ENCODE measurements at places on chromosomes 7 and 10.

- peak; percentile 62 for DNase-seq
Observed at GRCh38 chr10:63630085-63630930, 109.1 kb downstream of the REEP3 start.

DNA sequence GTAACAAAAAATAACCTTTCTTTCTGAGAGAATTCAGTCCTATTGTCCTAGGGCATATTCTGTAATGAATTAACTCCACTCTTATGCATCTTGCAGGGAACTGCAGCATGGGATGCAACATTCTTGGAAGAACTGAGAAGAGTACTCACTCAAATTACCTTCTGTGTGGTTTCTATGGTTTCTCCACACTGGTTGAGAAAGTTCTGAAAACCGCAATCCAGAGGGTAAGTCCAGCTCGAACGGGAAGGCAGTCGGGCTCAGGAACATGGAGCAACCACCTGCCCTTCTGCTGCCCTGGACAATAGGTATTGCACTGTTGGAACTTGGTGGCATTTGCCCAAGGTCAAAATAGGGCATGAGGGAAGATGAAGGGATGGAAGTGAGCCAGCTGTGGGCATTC lies 59.6 kb upstream of the CDK13 start:
- no peak for DNase-seq

DNA sequence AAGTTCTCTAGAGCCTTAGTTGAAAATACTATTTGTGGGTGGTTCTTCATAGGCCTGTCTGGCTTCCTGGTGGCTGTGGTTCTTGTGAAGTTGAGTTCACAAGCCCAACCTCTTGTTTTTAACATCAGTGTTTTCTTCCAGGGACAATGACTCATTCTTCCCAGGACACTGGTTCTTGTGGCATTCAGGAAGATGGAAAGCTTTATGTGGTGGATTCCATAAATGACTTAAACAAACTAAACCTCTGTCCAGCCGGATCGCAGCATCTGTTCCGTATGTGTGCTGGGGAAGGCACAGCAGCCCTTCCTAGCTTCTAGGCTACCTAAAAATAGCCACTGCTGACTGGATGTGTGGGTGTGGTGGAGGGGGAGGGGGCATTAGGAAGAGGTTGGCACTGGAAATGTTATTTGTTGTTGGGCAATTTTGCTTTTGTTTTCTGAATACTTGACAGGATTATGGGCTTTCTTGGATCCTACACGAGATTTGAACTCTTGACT lies 3.9 kb downstream of the LSMEM1 start:
- DNase-seq, result no peak

DNA sequence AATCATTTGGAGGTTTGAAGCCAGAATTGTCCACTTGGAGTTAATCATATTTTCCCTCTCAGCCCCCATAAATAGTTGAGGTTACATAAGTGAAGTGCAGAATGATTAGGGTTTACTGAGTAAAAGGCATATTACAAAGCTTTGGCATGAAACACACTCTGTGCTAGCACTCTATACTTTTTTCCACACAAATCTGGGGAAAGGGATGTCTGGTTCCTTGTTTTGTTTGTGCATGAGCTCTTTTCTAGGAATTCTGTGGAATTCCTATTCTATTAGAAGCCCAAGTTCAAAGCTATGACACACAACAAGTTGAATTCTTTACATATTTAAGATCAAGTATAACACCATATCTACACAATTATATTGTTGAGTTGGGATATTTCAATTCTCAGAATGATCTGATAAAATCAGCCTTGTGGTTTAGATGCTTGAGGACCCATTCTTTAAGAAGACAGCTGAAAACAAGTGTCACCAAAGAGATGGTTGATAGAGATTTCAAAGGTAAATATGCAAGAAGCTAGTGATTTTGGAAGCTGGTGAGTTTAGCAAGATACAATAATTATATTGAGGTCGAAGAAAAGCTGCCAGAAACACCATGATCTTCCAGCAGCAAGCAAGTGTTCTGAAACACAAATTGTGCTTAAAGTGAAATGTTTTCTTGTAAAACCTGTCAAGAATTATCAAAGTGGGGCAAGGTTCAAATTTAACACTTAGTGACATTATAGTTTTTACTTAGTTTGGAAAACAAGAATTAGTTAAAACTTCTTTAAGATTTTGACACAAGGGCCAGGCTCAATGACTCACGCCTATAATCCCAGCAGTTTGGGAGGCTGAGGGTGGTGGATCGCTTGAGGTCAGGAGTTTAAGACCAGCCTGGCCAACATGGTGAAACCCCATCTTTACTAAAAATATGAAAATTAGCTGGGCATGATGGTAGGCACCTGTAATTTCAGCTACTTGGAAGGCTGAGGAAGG lies 122.6 kb downstream of the INHBA start:
- no peak for DNase-seq

DNA sequence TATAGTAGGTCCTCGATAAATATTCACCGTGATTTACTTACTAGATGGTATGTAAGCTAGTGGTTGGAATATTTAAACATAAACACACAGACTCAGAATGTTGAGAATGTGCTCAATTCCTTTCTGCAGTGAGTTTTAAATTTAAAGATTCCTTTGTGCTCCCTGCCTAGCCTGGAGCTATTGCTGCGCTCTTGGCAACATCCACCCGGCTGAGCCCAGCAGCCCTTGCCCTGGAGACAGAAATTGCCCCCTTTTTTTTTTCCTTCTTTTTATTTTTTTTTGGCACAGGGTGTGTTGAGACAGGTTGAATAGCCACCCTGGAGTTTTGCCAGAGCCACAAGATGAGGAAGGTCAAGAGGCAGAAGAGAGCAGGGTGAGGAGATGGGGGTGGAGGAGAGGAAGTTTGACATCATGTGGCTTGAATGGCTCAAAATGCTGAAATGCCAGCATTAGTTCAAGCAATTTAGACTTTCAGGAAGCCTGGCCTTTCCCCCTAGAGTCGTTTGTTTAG lies 180.8 kb downstream of the PRKCQ start:
- no peak for DNase-seq

GRCh38 chr7:91465595-91466061 lies 201.4 kb downstream of the FZD1 start:
- DNase-seq, result no peak

DNA sequence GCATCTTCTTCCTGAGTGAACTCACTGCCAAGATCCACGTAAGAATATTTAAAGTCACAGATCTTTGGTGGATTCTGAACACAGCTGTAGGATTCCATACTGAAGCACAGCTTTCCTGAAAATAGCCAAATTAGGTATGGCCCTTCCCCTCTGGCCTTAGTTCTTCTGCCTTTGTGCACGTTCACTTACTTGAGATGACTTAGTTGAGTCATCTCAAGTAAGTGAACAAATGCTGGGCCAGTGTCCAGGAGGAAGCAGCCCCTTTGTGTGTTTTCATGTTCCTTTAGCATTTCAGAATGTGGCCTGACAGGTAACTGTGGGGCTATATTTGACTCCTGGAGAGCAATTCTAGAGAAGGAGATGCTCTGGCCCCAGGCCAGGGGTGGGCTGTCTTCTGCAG lies 51.5 kb downstream of the CCNY start:
- DNase-seq, result no peak

DNA sequence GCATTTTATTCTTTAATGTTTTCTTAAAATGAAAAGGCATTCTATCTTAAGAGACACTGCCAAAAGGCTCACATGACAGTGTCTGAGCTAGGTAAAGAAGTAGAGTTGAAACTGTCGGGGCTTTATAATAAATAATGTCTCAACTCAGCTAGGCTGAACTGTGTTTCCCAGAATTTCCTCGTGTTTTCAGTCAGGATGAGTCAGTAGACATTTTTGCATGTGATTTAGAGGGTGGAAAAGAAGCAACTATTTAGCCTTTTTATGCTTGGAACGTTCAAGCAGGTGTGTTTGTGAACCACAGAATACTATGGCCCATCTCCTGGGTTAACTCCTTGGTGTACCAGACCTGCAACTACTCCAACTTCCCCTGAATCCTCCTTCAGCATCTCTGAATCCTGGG lies 23.4 kb upstream of the LIPA start:
- DNase-seq, result no peak

DNA sequence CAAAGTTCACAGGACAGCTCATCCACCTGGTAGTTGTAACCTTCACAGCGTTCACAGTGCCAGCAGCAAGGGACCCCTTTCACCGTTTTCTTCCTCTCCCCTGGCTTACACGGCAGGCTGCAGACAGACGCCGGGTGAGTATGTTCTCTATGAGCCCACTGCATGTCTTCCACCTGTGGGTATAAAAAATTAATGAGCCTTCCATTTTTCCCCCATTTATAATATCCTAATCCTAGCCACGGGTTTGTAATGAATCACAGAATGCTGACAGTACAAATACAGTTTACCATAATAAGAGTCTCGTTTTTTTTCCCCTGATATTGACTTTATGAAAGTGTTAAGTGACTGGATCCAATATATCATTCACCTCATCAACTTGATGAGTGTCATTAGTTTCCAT lies 719.0 kb downstream of the GRM8 start:
- DNase-seq, result no peak

DNA sequence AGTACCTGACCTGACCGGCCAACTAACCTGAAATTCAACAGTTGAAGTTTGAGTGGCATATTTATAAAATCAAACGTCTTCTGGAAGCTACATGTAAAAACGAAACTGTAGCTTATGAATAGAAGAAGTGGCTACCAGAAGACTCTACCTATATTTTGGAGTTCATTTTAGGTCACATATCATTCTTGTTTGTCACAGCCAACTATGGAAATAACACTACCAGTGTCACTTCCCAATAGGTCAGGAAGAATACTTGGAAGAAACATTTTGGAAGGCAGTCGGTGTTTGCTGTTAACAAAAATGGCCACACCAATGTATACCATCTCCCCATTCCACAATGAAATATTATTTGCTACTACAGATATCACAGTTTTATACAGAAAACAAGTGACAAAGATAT lies 12.6 kb downstream of the TWIST1 start:
- DNase-seq, result no peak

- DNase-seq, result no peak
Observed at GRCh38 chr7:129095258-129095657, 40.3 kb upstream of the TNPO3 start.

DNA sequence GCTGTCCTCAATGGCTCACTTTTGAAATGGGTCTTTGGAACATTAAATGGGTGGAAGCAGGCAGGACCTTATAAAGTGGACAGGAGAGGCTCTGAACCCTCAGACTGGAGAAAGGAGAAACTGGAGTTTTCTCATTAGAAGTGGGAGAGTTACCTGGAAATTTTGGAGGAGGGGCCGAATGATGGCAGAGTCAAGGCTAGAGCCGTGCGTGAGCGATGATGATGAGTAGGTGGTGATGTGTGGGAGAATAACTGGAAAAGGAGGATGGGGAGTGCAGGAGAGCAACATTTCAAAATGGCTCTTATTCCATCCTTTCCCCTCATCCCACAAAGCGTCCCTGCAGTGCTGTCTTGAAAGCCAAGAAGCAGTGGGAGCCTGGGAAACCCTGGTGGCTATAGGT lies 274.0 kb downstream of the LRMDA start:
- no peak for DNase-seq

- no peak for DNase-seq
Observed at GRCh38 chr10:60733517-60733822, 44.8 kb upstream of the CDK1 start.

GRCh38 chr7:95847061-95847460 lies 74.7 kb downstream of the DYNC1I1 start:
- DNase-seq, result no peak

- DNase-seq, result no peak
Observed at GRCh38 chr10:70328967-70329366, 45.2 kb upstream of the NPFFR1 start.

- no peak for DNase-seq
Observed at GRCh38 chr10:105702211-105702610, 1061.1 kb downstream of the SORCS3 start.

DNA sequence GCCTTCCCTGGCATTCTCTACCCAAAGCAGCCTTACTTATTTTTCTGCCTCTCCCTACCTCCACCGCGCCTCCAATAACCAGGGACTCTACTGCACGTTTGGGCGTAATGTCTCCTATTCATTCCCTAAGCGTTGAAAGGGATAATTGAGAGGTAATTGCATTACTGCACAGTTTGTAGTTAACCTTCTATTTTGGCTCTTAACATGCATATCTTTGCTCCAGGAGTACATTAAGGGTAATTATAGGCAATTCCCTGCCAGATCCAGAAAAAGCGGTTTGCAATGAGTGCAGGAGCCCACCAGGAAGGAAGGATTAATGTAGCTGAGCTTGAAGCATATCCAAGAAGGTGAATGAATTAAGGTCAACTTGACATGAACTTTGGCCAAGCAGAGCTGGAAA lies 558.4 kb downstream of the TYW1 start:
- no peak for DNase-seq

DNA sequence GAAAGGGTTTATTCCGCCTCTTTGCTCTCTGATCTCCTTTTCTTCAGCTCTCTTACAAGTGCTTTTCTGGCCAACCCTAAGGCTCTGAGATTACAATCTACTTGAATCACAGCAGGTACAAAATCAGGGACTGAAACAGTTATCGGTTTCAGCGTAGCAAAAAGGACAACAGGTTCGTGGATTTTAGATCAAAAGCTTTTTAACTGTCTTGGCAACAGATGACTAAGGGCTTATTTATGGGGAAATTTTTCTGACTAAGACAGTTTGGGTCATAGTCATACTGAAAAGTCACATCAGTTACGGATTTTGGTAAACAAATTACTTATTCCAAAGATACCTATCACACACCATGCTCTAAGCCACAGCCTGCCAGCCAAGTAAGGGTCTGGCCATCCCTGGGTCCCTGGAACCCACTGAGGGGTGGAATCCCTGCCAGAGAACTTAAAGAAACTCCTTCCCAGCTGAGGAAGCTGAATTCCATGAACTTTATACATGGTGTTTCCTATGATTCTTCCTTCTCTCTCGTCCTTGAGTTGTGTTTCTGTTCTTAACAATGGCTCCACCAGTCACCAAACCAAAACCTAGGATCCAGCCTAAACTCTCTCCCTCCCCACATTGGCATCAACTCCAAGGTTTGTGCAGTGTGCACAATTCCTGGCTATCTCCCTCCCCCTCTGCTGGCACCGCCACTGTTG lies 169.3 kb downstream of the FAM107B start:
- no peak for DNase-seq

GRCh38 chr10:124944982-124945381 lies 3.1 kb downstream of the ZRANB1 start:
- DNase-seq, result no peak

GRCh38 chr10:126405239-126405775 lies 17.0 kb upstream of the ADAM12 start:
- no peak for DNase-seq

GRCh38 chr10:74342991-74343390 lies 192.0 kb downstream of the ADK start:
- no peak for DNase-seq

GRCh38 chr7:13107291-13107690 lies 419.9 kb downstream of the ARL4A start:
- DNase-seq, result no peak

DNA sequence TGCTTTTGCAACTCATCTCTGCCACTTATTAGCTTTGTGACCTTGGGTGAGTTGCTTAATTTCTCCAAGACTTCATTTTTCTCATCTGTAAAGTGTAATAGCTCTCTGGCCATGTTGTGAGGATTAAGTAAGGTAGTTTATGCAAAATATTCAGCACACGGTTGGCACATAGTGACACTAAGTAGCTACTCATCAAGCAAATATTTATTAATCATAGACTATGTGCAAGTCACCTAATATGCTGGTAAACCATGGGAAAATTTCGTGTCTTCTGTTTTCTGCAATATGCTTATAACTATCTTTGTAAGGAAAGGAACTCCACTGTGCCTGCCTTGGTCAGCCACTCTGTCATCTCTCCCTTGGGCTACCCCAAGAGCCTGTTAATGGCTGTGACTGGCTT lies 50.3 kb upstream of the EGR2 start:
- no peak for DNase-seq

All from C1 segment of cervical spinal cord (tissue), 14 donors.